ENCODE measurements at places on chromosomes 11 and 22.

DNA sequence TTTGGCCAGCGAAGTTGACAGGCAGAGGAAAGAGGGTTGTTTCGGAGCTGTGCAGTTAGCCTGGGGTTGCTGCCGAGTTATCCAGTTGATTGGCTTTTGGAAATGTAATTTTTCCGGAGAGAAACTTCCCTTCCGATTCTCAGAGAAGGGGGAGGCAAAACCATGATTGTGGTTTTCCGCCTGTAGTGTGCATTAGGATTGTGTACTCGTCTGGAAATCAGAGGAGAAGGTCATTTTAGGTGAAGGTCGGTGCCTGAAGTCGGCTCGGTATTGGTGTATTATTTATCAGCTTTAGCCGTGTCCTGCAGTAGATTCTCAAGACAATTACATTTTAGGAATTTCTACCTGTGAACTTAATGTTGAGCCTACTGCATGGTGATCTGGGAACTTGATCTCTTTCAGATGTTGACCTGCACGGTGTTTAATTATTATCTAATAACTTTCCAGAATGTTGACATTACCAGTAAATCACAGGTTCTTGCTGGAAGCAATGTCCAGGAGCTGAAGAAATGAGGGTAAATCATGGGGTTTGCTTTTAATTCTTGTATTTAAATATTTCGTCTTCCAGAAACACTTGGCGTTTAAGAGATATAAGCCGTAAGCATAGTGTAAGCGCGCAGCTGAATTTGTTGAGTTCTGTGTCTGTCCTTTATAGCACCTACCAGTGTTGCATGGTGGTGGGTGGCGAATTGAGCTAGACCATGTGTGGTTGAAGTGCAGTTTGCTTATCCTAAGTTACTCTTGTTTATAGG, 1.3 kb downstream of the ARHGEF12 start:
- DNase-seq, result no peak

DNA sequence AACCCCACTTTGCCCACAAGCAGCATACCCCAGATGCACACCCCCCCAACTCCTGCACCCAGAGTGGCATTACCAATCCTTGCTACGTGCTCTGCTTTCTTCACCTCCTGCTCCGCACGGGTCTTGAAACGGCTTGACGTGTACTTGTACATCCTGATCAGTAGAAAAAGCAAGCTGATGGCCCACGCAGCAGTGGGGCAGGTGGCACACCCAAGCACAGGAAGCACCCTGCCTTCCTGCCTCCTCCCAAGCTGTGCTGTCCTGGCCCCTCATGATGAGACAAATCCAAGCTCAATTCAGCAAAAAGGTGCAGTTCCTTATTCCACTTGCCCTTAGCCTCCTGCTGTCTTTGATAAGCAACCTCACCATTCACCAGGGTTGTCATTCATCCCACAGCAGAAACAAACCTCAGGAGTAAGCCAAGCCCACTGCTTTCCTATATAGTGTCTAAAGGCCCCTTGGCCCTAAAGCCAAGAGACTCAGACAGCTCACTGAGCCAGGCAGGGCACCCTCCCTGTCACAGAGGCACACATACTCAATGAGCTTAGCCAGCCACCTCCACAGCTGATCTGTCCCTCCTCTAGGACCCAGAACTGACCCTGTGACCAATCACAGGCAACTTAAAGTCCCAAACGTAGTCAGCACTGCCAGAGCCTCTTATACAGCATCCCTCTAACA, 27.8 kb downstream of the MORC2 start:
- DNase-seq, result no peak

GRCh38 chr11:65355013-65355775, 643 bp downstream of the TIGD3 start:
- no peak for DNase-seq

GRCh38 chr11:12319461-12319951, 57.9 kb upstream of the PARVA start:
- DNase-seq, result no peak

DNA sequence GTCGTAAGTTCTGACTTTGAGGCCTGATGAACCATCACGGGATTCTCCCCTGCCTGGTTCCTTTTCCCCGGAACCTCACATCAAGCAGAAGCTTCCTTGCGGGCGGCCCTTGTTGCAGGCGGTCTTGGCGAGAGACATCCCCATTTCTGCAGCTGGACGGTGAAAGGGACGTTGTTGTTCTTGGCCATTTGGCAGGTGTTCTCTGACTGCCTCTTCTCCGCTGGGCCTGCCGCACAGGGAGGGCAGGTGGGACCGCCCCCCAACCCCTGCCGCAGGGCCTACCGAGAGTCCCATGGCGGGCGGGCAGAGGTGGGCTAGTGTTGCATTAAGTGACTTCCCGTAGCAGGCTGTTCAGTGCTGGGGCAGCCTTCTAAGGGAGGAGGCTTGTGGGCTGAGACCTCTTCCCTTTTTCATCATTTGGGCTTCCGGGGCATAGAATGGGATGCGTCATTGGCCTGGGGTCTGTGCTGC, 26.9 kb upstream of the GRAMD4 start:
- no peak for DNase-seq

- no peak for DNase-seq
Observed at GRCh38 chr11:58940028-58940427, 740 bp downstream of the GLYATL1 start.

- DNase-seq, result no peak
Observed at GRCh38 chr11:117187428-117187798, 8.9 kb downstream of the SIDT2 start.

- no peak for DNase-seq
Observed at GRCh38 chr11:2811206-2812091, 74.1 kb downstream of the CDKN1C start.

DNA sequence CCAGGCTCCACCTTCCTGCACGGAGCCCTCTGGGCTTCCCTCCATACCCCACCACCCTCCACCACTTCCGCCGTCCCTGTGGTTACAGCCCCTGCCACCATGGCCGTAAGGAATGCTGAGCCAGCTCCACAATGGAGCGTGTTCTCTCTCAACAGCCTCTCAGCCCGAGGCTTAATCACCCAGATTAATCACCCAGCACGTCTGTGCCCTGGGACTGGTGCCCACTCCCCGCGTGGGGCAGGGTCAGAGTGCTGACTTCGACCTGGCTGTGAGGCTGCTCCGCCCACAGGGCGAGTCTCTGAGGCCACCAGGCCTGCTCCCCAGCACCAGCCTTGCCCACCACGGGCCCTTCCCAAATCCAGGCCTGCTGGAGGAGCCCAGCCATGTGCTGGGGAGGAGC, 4.0 kb upstream of the TH start:
- DNase-seq, result no peak

GRCh38 chr11:71379701-71380100, 68.5 kb downstream of the DHCR7 start:
- DNase-seq, result no peak

GRCh38 chr11:8532475-8532874, 61.6 kb downstream of the STK33 start:
- DNase-seq, result no peak

- DNase-seq, result no peak
Observed at GRCh38 chr11:128692753-128693415, 988 bp upstream of the FLI1 start.

DNA sequence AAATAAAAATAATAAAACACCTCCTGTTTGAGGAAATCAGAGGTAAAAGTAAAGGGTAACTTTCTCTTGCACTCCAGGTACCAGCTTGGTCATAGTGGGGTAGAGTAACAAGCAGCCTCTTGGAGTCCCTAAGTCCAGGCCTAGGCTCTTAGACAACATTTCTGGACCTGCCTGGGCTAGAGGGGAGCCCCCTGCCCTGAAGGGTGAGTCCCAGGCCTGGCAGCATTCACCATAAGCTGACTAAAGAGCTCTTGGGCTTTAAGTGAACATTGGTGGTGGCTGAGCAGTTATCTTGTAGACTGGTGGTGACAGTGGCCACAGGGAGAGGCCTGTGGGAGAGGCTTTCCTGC, 18.6 kb upstream of the OR56A3 start:
- DNase-seq, result no peak

DNA sequence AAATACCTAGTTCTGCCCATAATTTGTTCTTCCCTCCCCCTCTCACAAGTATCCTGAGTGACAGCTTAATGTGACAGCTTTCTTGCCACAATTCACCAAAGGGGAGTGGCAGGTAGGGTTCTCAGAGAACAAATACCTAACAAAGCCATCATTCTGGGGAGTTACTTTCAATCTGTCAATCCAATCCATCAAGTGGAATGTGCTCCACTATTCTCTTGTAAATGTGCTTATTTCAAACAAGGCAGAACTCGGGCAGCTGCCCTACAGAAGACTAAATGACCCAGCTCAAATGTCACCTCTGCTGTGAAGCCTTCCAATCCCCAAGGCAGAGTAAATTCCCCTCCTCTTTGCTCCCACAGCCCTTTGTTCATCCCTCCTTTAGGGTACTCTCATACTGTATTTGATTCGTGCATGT, 27.8 kb downstream of the LGR4 start:
- no peak for DNase-seq

Data from T-helper 2 cell treated with Interferon-gamma antibody and Interleukin-4, amounts not matched to agents 5 μg/mL and 100 μg/mL, for 36 hours (primary cell).